ENCODE measurements at places on chromosomes 2 and 18.

GRCh38 chr2:119282146-119282995 lies 58.7 kb downstream of the STEAP3 start:
- DNase-seq = no peak

DNA sequence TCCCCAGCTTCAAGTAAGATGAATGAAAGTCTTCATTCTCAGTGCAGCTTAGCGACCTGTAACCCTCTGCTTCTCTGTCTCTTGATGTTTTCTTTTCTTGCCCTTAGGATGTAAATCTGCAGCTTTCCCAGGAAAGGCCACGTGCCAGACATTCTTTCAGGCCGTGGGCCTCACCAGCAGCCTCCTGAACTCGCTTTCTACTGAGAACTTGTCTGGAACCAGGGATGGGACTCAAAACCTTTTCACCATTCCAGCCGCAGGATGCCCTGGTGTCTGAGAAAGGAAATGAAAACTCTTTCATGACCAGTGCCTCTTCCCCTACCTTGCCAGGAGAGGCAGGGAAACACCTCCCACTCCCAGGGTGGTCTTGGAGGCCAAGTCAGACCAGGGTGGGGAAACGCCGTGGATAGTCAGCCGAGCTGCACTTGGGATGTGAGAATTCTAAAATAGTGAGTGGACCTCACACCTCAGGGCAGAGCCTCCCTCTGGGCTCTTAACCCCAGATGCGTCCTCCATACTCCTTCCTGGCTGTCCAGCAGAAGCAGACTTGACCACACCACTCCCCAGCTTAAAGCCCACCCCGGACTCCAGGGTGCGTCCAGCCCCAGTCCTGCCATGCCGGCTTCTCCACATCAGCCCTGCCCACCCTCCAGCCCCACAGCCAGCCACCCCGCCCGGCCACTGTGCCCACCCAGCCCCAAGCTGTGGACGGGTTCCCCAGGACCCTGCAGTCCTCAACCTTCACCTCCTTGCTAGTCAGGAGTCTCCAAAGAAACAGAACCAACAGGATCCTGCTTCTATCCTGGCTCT lies 115.5 kb downstream of the TWIST2 start:
- DNase-seq = no peak

- DNase-seq = no peak
These were observed 116.6 kb downstream of the LIPG start for GRCh38 chr18:49678440-49678839.

DNA sequence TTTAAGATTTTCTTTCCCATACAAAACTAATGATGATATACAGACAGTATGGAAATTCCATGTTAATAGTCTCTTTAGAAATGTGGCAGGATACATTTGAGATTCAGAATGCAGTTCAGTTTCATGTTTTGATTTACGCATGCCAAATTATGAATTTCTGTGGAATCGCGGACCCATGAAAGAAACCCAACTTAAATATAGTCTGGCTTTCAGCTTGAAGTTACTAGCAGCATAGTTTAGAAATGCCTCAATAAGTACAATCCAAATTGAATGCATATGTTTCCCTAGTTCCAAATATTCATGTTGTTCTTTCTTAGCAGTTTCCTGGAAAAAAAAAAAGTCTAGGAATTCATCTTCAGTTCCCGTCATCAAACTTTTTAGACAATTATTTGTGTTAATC lies 164.1 kb upstream of the RASGRP3 start:
- no peak for DNase-seq

GRCh38 chr2:71938108-71938507 lies 209.6 kb downstream of the CYP26B1 start:
- DNase-seq = no peak

DNA sequence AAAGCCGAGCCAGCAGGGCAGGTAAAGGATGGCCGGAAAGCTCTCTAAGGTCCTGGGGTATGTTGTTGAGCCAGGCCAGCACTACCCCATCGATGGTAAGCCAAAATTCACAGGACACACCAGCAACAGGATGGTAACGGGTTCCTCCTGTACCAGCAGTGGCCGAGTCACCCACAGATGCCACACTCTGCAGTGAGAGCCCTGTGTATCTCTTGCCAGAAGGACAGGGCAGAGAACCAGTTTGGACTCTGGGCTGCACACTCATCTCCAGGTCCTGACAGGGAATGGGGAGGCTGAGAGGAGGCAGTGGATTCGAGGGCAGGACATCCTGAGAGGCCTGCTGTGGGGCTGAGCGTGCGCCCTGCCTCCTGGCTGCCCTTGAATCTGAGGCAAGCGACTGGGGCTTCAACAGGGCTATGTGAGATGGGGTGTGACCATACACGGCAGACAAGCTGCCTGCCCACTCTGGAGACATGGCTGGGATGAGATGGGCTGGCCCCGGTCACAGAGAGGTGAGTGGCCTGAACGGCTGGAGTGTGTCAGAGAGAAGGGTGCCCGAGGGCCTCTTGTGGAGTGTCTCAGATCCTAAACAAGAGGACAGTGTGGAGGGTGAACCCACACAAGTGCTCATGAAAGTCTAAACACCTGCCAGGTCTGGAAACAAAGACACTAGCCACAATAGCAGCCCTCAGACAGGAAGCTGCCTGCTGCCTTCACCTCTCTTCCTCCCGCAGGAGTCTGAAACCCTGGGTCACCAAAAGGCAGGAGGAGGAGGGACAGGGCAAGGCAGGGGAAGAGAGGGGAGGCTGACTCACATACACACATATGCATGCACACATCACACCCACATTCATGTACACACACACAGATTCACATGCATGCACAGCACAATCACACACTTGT lies 182.3 kb downstream of the LOXHD1 start:
- DNase-seq = no peak

DNA sequence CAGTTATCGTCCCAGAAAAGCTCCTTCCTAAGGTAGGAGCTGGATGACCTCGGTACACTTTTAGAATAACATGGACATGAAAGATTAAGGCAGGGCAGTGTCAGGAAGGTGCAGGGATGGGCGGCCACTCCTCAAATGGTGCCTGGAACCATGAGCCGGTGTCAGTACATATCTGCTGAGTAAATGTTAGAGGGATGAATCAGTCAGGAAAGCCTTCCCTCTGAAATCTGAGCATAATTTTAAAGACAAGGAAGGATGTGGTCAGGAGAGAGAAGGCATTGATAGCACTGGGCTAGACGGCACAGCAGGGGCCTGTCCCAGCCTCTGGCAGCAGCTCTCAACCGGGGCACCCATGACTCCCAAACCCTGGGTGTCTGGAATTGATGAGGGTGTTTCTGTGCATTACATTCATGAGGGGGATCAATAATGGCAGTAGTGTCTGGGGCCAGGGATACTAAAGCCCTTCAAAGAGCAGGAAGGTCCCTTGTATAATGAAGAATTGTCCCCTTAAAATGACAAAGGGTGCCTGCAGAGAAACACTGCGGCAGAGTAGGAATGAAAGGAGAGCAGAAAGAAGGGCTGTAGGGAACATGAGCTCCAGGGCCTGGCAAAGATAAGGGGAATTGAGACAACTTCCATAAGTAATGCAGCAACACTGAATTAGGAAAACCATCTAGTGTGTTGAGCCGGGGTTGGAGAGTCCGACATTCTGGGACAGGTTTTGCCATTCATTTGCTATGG lies 162.3 kb upstream of the REV1 start:
- DNase-seq = no peak

- DNase-seq = no peak
These were observed 32.5 kb upstream of the FHOD3 start for GRCh38 chr18:36265015-36265414.

GRCh38 chr18:57333940-57334339 lies 18.4 kb upstream of the ST8SIA3 start:
- DNase-seq = no peak

Measured in RKO (cell line).